Dermis blood vessel endothelial cell (primary cell): ENCODE measurements at places on chromosomes 2 and 18.
A peak's percentile ranks its signal among the peaks of the same experiment; 100 is the strongest.

GRCh38 chr2:119248751-119249150, 25.1 kb downstream of the STEAP3 start:
- DNase-seq, result no peak

DNA sequence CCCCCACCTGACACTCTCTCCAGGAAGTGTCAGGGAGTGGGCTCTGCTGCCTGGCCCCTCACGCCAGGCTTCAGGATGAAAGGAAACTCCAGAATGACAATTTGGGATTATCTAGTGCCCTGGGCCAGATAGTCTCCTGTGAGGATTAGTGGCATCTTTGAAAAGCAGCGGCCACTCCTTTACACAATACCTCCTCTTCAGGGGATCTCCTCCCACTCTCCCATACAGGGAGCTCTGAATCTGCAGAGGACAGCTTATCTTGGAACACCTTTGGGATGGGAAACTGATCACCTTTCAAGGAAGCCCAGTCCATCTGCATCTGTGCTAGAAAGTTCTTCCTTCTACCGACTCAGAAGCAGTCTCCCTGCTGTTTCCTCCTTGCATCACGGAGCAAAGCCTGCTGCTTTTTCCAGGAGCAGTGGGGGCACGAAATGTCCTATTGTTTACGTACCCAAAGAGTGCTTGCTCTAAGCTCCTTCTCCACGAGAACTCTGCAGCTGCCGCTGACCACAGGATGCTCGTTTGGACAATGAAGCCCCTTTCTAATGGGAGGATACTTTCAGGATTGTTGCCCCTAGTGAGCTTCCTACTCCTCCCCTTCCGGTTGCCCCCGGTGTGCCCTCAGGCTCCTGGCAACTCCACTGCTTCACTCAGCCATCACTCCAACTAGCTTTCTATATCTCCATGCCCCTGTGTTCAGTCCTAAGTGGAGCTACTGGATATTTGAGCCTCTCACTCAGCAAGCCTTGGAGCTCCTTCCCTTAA, 31.5 kb downstream of the SIX3 start:
- peak; percentile 29 for DNase-seq

GRCh38 chr2:129347486-129348217, 631.8 kb upstream of the RAB6C start:
- no peak for DNase-seq

DNA sequence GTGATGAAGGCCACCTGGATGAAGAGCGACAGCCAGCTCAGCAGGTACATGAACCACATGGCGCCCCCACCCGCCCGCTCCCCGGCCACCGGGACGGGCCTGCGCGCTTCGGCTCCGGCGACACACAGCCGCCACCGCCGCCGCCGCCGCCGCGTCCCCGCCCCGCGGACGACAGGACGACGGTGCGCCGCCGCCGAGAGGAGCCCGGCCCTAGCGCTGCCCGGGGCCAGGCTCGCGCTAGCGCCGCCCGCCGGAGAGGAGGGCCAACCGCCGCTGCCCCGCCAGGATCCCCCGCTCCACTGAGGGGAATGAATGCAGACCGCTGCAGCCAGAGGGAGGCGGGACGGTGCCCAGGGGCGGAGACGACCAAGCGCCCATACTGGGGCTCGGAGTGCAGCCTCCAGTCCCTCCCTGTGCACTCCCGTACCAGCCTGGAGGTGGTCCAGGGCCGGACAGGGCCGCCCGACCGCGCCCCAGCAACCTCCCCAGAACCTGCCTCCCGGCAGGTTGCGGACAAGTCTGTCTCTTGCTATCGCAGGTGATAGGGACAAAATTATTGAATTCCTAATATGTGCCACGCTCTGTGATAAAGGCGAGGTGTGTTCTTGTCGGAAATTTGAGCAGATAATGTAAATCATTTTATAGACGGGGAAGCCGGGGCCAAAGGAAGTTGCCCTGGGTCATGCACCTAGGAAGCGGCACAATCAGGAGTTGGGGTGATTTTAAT, at the start of gene TEX261:
Gene TEX261 (minus strand): TSS at position 175 of the 727 bp plus-strand sequence. CDS start 116 bp downstream, at position 59.
- DNase-seq, result peak; percentile 91

GRCh38 chr2:219001577-219002394, 8.6 kb upstream of the CRYBA2 start:
- no peak for DNase-seq

DNA sequence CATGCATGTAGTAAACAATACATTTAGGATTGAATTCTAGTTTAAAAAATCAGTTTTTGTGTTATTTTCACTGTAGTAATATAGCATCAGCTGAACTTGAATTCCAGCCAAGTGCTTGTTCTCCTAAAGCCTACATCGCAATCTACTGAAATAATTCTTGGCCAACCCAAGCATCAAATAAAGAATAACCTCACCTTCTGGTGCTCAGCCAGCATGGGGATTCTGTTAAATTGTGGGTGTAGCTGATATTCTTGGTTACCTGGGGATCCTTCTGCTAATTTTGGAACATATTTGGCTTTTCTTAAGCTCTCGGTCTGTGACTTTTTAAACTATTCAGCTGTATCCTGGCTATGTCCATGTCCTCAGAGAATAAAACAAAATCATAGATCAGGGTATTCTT, 248.8 kb downstream of the NRXN1 start:
- no peak for DNase-seq
